ENCODE measurements at places on chromosomes 12 and 14.

DNA sequence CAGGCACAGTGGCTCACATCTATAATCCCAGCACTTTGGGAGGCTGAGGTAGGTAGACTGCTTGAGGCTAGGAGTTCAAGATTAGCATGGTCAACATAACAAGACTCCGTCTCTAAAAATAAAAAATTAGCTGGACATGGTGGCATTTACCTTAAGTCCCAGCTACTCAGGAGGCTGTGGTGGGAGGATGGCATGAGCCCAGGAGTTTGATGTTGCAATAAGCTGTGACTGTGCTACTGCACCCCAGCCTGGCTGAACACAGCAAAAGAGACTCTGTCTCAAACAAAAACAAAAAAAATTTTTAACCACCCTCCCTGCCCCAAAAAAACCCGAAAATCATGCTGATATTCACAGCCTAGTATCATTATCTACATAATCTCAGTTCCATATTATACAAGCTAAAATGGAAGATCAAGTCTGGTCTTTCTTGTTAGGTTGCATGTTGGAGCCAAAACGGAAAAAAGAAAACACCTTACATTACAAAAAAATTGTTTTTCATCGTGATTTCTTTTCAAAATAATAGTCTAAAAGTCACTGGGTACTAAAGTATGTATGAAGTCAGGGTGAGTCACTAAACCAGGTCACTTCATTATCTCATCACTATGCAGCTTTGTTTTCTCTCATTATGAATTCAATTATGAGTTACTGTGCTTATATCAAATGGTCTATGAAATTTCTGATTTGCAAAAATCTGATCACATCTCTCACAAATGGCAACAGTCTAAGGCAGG, 13.8 kb downstream of the GXYLT1 start:
- no peak for DNase-seq

DNA sequence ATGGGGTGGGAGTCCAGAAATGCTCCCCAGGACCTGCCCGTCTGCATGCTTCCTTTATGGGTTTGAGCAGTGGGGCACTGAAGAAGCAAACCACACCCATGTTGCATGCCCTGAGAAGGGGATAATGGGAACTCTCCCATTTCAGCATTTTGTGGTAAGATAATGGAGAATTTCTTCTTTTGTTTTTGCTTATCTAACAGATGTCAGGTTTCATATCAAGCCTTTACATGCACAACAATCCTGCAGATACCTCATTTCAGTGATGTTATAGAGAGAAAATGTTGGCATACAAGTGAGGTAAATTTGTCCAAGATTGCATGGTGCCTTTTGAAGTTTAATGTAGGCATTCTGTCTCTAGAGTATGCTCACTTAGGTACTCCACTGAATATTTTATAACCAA, 177.0 kb downstream of the ALX1 start:
- DNase-seq = no peak

DNA sequence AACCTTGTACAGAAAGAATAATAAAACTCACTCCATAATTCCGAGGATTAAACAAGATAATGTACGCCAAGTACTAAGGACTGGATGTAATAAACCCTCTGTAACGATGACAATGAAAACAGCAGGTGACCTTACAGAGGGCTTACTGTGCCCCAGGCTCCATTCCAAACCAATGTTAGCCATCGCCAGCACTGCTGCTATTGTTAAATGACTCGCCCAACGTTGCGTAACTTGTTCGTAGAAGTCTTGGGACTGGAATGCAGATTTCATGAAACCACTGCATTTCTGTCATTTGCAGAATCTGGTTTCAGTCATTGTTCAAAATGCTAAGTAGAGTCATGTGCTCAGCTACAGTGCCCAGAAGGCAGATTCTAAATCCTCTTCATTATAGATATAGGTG, 728 bp upstream of the STON2 start:
- no peak for DNase-seq

GRCh38 chr12:91885851-91886731, 259.6 kb downstream of the BTG1 start:
- DNase-seq = no peak

- DNase-seq = no peak
Measured at GRCh38 chr12:123491056-123491455, 33.1 kb downstream of the SNRNP35 start.

- no peak for DNase-seq
Measured at GRCh38 chr12:94340573-94340972, 119.1 kb downstream of the CEP83 start.

GRCh38 chr14:28704153-28704552, 62.4 kb upstream of the FOXG1 start:
- DNase-seq = no peak

- DNase-seq = no peak
Measured at GRCh38 chr14:89190765-89191513, 226.1 kb downstream of the FOXN3 start.

DNA sequence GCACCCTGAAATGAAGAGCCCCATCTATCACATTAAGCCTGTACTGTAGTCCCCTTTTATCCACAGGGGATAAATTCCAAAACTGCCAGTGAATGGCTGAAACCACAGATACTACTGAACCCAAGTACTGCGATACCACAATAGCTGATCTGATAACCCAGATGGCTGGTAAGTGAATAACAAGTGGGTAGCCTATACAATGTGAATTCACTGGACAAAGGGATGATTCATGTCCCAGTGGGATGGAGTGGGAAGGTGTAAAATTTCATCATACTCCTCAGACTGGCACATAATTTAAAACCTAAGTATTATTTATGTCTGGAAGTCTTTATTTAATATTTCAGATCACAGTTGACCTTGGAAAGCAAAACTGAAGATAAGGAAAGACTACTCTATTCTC, 201.3 kb downstream of the GPHN start:
- DNase-seq = no peak

- no peak for DNase-seq
Measured at GRCh38 chr12:29569132-29569757, 71.8 kb upstream of the OVCH1 start.

GRCh38 chr14:106309423-106309822, 783.0 kb downstream of the TMEM121 start:
- no peak for DNase-seq

DNA sequence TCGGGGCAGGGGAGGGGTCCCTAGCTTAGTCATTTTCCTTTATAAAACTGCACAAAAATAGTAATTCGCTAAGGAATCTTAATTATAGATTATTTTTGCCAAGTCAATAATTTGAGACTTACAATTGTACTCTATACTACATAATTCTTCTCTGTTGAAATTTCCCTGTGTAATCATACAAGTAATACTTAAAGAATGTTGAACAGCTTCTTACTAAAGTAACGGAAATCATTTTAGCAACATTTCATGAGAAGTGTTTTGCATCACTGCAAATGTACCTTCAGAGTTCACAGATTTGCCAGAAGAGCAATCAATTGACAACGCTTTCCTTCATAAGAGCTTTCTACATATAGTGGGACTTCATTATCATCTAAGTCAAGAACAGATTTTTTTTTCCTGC, 7.9 kb upstream of the GNG2 start:
- no peak for DNase-seq

DNA sequence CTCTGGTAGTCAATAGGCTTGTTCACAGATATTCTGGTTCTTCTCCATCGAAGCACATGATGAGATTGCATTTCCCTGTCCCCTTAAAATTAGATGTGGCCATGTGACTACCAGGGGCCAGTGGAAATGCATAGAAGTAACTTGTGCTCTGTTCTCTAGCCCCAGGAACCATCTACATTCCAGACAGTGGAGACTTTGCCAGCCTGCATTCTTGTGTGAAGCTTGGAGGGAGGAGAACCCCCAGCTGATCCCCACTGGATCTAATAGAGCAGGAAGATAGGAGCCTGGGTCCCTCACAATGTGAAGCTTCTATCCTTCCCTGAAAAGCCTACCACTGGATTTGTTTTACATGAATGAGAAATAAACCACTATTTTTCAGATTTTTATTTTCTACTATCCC, 130.1 kb downstream of the KITLG start:
- DNase-seq = no peak

Data from activated CD4-positive, alpha-beta T cell treated with anti-CD3 and anti-CD28 coated beads, Interleukin-2, amount 50 U/mL, for 4 hours (primary cell).